Peyer's patch (tissue), 4 donors: ENCODE measurements at places on chromosomes 16 and 17. TPM values are rescaled to one million over a fixed set of nuclear protein-coding genes. Genes with fewer than 3 reads are reported as not detected.

The ABCC11 gene
- total RNA-seq = not detected

- H3K27me3 ChIP-seq = no peaks in the 10 kb centered on the region
- H3K4me3 ChIP-seq = no peak overlapping the region
- no peak for DNase-seq
- peaks cover 5% of the 10 kb centered on the region for H3K36me3 ChIP-seq
Observed at GRCh38 chr17:81246679-81247338, 7.7 kb downstream of the NDUFAF8 start.

- no peaks in the 10 kb centered on the region for H3K4me1 ChIP-seq
- no peak overlapping the region for H3K4me3 ChIP-seq
- H3K36me3 ChIP-seq = no peaks in the 10 kb centered on the region
- DNase-seq = no peak
Observed at GRCh38 chr17:29341726-29342125, 47.8 kb upstream of the NUFIP2 start.

The NDRG4 gene
- total RNA-seq = not detected

The NPIPB13 gene
- not detected for total RNA-seq

The KRT14 gene
- 5.1 TPM for total RNA-seq

DNA sequence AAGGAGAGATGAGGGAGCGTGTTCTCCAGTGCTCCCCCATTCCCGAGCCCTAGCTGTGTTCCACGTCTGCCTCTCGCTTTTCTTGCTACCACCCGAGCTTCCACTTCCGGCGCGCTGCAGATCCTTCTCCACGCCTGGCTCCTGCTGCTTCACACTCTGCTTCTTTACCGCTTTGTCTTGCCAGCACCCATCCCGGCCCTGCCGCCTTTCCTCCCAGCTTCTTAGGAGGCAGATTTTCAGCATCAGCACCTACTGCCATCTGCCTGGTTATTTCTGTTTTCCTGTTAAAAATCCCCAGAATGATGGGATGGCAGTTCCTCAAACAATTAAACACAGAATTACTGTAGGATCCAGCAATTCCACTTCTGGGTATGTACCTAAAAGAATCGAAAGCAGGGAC is 64.7 kb downstream of the ELAC2 start:
- H3K27ac ChIP-seq = no peak overlapping the region
- no peaks in the 10 kb centered on the region for H3K36me3 ChIP-seq
- H3K4me3 ChIP-seq = no peak overlapping the region
- no peaks in the 10 kb centered on the region for H3K27me3 ChIP-seq
